Activated T-cell treated with anti-CD3 and anti-CD28 coated beads, Interleukin-2, amount 50 U/mL, for 72 hours (primary cell): ENCODE measurements at places on chromosomes 7 and 10. TPM values are rescaled to one million over a fixed set of nuclear protein-coding genes. Genes with fewer than 3 reads are reported as not detected.

Gene ASIC3
- total RNA-seq, result 14.4 TPM

Gene EPO
- total RNA-seq, result 0.19 TPM

Gene TRIM50
- total RNA-seq, result not detected

Gene NAT16
- not detected for total RNA-seq

Gene C7orf25
- total RNA-seq, result 5.1 TPM
